ENCODE measurements at places on chromosomes 12 and 14. TPM values are rescaled to one million over a fixed set of nuclear protein-coding genes. Genes with fewer than 3 reads are reported as not detected.

GRCh38 chr12:49673446-49674317, 33.5 kb downstream of the FMNL3 start:
- no peak overlapping the region for H3K4me3 ChIP-seq
- no peaks in the 10 kb centered on the region for H3K36me3 ChIP-seq
- peak overlapping the region; percentile 71 for H3K27ac ChIP-seq
- H3K27me3 ChIP-seq = no peaks in the 10 kb centered on the region
- no peaks in the 10 kb centered on the region for H3K4me1 ChIP-seq

DNA sequence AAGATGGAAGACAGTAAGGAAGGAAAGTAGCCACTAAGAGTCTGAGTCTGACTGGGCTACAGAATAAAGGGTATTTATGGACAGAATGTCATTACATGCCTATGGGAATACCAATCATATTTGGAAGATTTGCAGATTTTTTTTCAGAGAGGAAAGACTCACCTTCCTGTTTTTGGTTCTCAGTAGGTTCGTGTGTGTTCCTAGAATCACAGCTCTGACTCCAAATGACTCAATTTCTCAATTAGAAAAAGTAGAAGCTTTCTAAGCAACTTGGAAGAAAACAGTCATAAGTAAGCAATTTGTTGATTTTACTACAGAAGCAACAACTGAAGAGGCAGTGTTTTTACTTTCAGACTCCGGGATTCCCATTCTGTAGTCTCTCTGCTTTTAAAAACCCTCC, 15.4 kb upstream of the PAPLN start:
- no peaks in the 10 kb centered on the region for H3K27me3 ChIP-seq
- H3K27ac ChIP-seq = no peak overlapping the region
- no peak for DNase-seq
- H3K36me3 ChIP-seq = peaks cover 7% of the 10 kb centered on the region
- H3K4me3 ChIP-seq = no peak overlapping the region

DNA sequence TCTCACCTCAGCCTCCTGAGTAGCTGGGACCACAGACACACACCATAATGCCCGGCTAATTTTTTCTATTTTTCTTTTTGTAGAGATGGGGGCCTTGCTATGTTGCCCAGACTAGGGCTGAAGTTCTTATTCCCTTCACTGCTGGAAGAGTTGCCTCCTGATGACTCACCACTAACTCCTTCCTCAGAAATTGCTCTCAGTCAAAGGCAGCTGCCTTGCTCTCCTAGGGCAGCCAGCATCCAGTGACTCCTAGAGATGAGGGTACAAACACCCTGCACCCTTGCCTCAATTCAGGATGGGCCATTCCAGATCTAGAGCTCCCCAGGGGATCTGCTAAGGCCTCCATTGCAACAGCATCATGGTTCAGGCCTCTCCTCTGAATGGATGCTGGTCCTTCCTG, 54.0 kb upstream of the RASSF8 start:
- H3K4me1 ChIP-seq = no peaks in the 10 kb centered on the region
- H3K4me3 ChIP-seq = no peak overlapping the region
- no peak overlapping the region for H3K27ac ChIP-seq
- no peak for DNase-seq
- no peaks in the 10 kb centered on the region for H3K36me3 ChIP-seq

GRCh38 chr12:58513301-58513834, 406.9 kb downstream of the LRIG3 start:
- H3K4me1 ChIP-seq = no peaks in the 10 kb centered on the region
- no peak overlapping the region for H3K27ac ChIP-seq
- no peak overlapping the region for H3K4me3 ChIP-seq
- no peaks in the 10 kb centered on the region for H3K27me3 ChIP-seq
- DNase-seq = no peak

- no peaks in the 10 kb centered on the region for H3K27me3 ChIP-seq
- H3K27ac ChIP-seq = no peak overlapping the region
- DNase-seq = no peak
- H3K36me3 ChIP-seq = no peaks in the 10 kb centered on the region
- H3K4me1 ChIP-seq = no peaks in the 10 kb centered on the region
- no peak overlapping the region for H3K4me3 ChIP-seq
These were observed 331.6 kb upstream of the FAR2 start for GRCh38 chr12:28817524-28817923.

DNA sequence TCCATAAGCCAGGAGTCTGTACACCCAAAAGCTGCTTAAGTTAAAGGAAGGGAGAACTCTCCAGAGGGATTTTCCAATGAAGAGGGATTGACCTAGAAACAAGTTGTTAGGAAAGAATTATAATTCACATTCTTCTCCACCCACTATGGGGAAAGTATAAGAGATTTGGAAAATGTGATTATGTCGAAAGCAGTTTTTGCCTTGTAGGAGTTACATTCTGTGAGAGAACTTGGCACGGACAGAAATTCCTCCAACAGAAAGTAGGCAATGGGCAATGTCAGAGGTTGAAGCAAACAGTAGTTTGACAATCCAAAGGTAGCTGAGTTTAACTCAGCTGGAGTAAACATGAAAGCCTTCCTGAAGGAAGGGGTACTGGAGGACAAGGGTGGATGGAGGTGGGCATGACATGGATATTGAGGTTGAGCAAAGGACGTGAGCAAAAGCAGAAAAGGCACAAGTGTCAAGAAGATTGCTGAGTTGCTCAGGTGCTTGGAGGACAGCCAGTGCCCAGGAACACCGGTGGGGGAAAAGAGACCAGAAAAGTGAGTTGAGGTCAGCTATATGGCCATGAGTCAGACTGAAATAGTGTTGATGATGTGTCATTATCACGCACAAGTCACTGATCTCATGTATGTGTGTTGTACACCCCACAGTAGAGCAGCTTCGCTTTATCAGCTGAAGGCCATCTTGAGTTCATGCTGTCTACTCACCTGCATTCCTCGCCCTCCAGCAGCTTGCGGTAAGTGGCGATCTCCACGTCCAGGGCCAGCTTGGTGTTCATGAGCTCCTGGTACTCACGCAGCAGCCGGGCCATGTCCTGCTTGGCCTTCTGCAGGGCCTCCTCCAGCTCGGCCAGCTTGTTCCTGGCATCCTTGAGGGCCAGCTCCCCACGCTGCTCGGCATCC, 4.0 kb downstream of the KRT5 start:
- H3K4me3 ChIP-seq = no peak overlapping the region
- H3K27me3 ChIP-seq = no peaks in the 10 kb centered on the region
- no peaks in the 10 kb centered on the region for H3K36me3 ChIP-seq
- no peak overlapping the region for H3K27ac ChIP-seq
- no peaks in the 10 kb centered on the region for H3K4me1 ChIP-seq

DNA sequence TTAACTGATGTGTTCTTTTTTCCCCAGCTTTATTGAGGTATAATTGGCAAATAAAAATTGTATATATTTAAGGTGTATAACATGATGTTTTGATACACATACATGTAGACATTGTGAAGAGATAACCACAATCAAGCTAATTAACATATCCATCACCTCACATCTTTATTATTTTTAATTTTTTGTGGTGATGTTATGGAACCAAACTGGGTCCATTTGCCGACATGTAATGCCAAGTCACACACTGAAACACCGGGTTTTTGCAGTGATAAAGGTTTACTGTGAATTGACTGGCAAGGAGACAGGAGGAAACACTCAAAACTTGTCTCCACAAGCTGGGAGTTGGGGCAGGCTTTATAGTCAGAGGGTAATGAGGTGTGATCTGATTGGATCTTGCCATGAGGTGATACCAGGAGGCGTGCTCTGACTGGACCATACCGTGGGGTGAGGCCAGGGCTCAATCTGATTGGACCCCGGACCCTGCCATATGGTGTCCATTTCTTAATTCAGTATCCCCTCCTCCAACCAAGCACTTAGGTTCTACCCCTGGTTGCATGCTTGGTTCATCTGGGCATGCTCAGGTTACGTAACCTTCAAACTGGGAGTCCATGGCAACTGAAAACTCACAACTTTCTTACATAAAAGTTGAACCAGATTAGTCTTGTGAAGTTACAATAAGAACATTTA, 11.8 kb upstream of the WSCD2 start:
- no peaks in the 10 kb centered on the region for H3K27me3 ChIP-seq
- H3K27ac ChIP-seq = no peak overlapping the region
- H3K4me3 ChIP-seq = no peak overlapping the region
- DNase-seq = no peak

- DNase-seq = no peak
- H3K27me3 ChIP-seq = no peaks in the 10 kb centered on the region
- no peaks in the 10 kb centered on the region for H3K4me1 ChIP-seq
These were observed 52.9 kb downstream of the SPTB start for GRCh38 chr14:64826845-64827244.

GRCh38 chr12:13367973-13368372, 171.4 kb downstream of the EMP1 start:
- H3K27ac ChIP-seq = no peak overlapping the region
- no peaks in the 10 kb centered on the region for H3K36me3 ChIP-seq
- no peak for DNase-seq
- H3K4me1 ChIP-seq = no peaks in the 10 kb centered on the region
- H3K27me3 ChIP-seq = no peaks in the 10 kb centered on the region

GRCh38 chr12:69908203-69908602, 83.2 kb downstream of the MYRFL start:
- H3K36me3 ChIP-seq = no peaks in the 10 kb centered on the region
- H3K4me3 ChIP-seq = no peak overlapping the region
- DNase-seq = no peak
- H3K27ac ChIP-seq = no peak overlapping the region
- no peaks in the 10 kb centered on the region for H3K27me3 ChIP-seq

DNA sequence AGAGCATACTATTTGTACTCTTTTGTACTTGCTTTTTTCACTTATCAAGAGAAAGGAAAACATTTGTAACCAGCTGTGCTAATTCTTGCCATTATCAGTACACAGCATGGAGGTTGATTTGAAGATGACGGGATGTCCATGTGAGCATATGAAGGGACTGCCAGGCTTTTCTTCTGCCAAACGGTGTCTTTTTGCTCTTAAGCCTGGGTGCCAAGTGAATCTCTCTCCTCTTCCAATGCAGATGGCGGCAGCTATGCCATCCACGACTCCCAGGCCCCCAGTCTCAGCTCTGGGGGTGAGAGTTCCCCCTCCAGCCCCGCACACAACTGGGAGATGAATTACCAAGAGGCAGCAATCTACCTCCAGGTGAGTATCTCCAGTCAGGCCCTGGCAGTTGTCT, 38.9 kb downstream of the TPCN1 start:
- no peak overlapping the region for H3K4me3 ChIP-seq
- peak overlapping the region; percentile 72 for H3K27ac ChIP-seq
- H3K27me3 ChIP-seq = no peaks in the 10 kb centered on the region
- no peaks in the 10 kb centered on the region for H3K36me3 ChIP-seq
- H3K4me1 ChIP-seq = no peaks in the 10 kb centered on the region
- no peak for DNase-seq

GRCh38 chr12:89939522-89940215, 231.0 kb upstream of the ATP2B1 start:
- no peaks in the 10 kb centered on the region for H3K4me1 ChIP-seq
- H3K27me3 ChIP-seq = no peaks in the 10 kb centered on the region
- no peaks in the 10 kb centered on the region for H3K36me3 ChIP-seq
- H3K4me3 ChIP-seq = no peak overlapping the region
- no peak for DNase-seq

GRCh38 chr12:115204957-115205754, 521.2 kb upstream of the TBX3 start:
- no peak overlapping the region for H3K27ac ChIP-seq
- no peaks in the 10 kb centered on the region for H3K27me3 ChIP-seq
- H3K36me3 ChIP-seq = no peaks in the 10 kb centered on the region
- no peaks in the 10 kb centered on the region for H3K4me1 ChIP-seq

DNA sequence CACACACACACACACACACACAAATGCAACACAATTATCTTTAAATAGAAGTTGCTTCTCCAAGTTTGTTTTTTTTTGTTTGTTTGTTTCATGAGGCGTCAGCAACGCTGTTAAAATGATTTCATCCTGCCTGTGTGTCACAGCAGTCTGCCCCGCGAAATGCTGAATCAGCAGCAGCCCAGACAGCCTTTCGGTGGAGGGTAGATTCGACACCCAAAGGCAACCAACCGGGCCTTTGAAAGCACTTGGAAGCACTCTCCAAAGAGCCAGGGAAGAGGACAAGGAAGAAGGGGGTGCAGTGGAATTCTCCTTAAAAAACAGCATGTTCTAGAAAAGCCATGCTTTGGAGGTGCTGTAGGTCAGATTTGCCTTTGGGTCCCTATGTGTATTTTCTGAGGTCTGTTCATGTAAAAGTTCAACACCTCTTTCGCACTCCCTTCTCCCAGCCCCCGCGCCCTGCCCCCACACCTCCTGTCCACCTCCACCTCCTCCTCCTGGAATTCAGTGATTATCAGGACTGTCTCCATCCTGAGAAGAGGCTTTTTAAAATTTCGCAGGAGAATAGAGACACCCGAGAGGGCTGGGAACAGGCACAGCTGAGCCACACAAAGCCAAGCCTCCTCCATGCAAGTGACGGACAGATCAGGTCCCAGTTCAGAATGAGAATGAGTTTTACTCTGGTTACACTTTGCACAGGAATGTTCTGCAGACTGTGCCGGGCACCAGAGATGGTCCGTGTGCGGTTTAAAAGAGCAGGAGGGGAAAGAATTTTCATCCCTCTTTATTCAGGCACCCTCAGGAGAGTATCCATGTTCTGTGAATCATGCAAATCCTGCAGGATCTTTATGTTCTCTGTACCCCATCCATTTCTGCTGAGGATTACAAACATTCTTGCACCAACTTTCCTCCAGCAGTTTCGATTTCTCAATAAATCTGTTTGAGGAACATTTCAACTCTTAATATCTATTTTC, 177.9 kb downstream of the ETV6 start:
- H3K36me3 ChIP-seq = no peaks in the 10 kb centered on the region
- H3K4me3 ChIP-seq = no peak overlapping the region
- H3K27ac ChIP-seq = peak overlapping the region; percentile 34
- H3K27me3 ChIP-seq = no peaks in the 10 kb centered on the region
- DNase-seq = no peak

- peaks cover 32% of the 10 kb centered on the region for H3K36me3 ChIP-seq
- DNase-seq = peak; percentile 86
- H3K4me3 ChIP-seq = peak overlapping the region; percentile 76
- no peaks in the 10 kb centered on the region for H3K27me3 ChIP-seq
These were observed 363 bp upstream of the CSAD start for GRCh38 chr12:53180931-53181645.

- DNase-seq = no peak
- no peaks in the 10 kb centered on the region for H3K4me1 ChIP-seq
- H3K27ac ChIP-seq = peak overlapping the region; percentile 78
- H3K27me3 ChIP-seq = no peaks in the 10 kb centered on the region
- no peaks in the 10 kb centered on the region for H3K36me3 ChIP-seq
- H3K4me3 ChIP-seq = peak overlapping the region; percentile 59
These were observed 2.3 kb downstream of the KDM2B start for GRCh38 chr12:121578230-121579189.

DNA sequence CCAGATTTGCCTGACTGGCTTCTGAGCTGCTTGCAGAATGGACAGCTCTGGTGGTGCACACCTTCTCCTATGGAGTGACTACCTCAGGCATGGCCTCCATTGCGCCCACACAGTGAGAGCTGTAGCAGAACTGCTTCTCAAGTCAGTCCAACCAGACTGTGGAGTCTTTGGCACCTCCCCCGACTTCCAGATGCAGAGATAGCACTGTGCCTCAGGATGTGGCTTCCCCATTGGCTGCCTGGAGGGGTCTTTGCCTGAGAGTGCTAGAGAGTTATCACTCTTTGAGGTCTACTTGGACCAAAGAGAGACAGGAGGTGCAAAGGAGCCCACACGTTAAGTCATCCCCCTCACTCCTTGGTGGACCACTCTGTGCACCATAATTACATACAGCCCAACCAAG, 44.8 kb upstream of the FRS2 start:
- no peak overlapping the region for H3K27ac ChIP-seq
- H3K36me3 ChIP-seq = no peaks in the 10 kb centered on the region
- no peaks in the 10 kb centered on the region for H3K27me3 ChIP-seq

The AVPR1A gene
- total RNA-seq = 12.0 TPM

The ADAM21 gene
- total RNA-seq = 0.17 TPM

The KIF21A gene
- 27.1 TPM for total RNA-seq

The TAS2R9 gene
- not detected for total RNA-seq

The TGM1 gene
- 1.9 TPM for total RNA-seq

Measured in right lobe of liver (tissue), 6 donors.